ENCODE measurements at places on chromosomes 7 and 10. TPM values are rescaled to one million over a fixed set of nuclear protein-coding genes. Genes with fewer than 3 reads are reported as not detected.

DNA sequence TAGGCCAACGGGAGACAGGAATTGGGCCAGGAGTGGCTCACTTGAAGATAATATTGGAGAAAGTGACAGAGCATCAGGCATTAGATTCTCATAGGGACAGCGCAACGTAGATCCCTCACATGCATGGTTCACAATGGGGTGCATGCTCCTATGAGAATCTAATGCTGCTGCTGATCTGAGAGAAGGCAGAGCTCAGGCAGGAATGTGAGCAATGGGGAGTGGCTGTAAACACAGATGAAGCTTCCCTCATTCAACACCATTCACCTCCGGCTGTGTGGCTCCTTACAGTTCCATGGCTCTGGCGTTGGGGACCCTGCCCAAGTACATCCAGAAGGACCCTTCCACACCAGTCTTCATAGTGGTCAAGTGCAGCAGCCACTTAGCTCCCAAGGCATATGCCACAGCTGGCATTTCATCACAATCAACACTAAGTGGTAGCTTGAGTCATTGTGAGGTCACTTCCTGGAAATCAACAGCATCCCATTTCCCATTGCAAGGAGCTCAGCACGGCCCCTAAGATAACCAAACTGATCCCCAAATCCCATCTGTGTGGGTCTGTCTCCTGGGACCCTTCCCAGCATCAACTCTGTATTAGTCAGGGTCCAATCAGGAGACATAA lies 174.5 kb downstream of the TPST1 start:
- H3K4me1 ChIP-seq = no peaks in the 10 kb centered on the region
- H3K36me3 ChIP-seq = peaks cover 12% of the 10 kb centered on the region
- no peaks in the 10 kb centered on the region for H3K27me3 ChIP-seq

DNA sequence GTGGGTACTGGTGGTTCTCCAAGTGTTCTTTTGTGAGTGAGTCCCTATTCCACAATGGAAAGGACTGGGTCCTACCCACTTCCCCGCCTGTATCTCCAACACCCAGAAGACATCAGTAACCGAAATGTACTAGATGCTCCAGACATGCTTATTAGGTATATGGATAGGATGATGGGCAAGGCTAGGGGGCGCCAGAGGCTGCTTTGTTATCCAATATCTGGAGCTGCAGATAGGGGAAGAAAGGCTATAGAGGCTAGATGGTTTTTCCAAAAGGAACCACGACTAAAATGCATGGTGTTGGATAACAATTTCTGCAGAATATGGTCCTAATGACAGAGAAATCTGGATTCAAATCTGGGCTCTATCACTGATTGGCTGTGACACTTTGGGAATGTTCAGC lies 56.2 kb upstream of the TM9SF3 start:
- H3K4me3 ChIP-seq = no peak overlapping the region
- DNase-seq = peak; percentile 70
- no peaks in the 10 kb centered on the region for H3K4me1 ChIP-seq
- no peak overlapping the region for H3K27ac ChIP-seq
- no peaks in the 10 kb centered on the region for H3K36me3 ChIP-seq

GRCh38 chr7:155084021-155084420 lies 13.9 kb downstream of the HTR5A start:
- H3K27ac ChIP-seq = no peak overlapping the region
- no peaks in the 10 kb centered on the region for H3K36me3 ChIP-seq
- H3K27me3 ChIP-seq = no peaks in the 10 kb centered on the region
- no peaks in the 10 kb centered on the region for H3K4me1 ChIP-seq
- DNase-seq = no peak

- H3K27ac ChIP-seq = no peak overlapping the region
- no peaks in the 10 kb centered on the region for H3K27me3 ChIP-seq
- no peak overlapping the region for H3K4me3 ChIP-seq
- H3K36me3 ChIP-seq = no peaks in the 10 kb centered on the region
- DNase-seq = no peak
These were observed 539.4 kb downstream of the PARD3 start for GRCh38 chr10:34275626-34276130.

GRCh38 chr10:6721480-6721879 lies 141.4 kb upstream of the PRKCQ start:
- no peaks in the 10 kb centered on the region for H3K27me3 ChIP-seq
- H3K36me3 ChIP-seq = no peaks in the 10 kb centered on the region
- peaks cover 9% of the 10 kb centered on the region for H3K4me1 ChIP-seq
- no peak overlapping the region for H3K27ac ChIP-seq

- no peak overlapping the region for H3K27ac ChIP-seq
- no peaks in the 10 kb centered on the region for H3K27me3 ChIP-seq
- DNase-seq = no peak
- H3K4me1 ChIP-seq = peaks cover 45% of the 10 kb centered on the region
- no peak overlapping the region for H3K4me3 ChIP-seq
These were observed 23.7 kb upstream of the C10orf105 start for GRCh38 chr10:71743089-71743838.

GRCh38 chr7:128941946-128942526 lies 4.3 kb downstream of the IRF5 start:
- H3K36me3 ChIP-seq = no peaks in the 10 kb centered on the region
- DNase-seq = no peak
- H3K27me3 ChIP-seq = no peaks in the 10 kb centered on the region
- H3K27ac ChIP-seq = no peak overlapping the region

DNA sequence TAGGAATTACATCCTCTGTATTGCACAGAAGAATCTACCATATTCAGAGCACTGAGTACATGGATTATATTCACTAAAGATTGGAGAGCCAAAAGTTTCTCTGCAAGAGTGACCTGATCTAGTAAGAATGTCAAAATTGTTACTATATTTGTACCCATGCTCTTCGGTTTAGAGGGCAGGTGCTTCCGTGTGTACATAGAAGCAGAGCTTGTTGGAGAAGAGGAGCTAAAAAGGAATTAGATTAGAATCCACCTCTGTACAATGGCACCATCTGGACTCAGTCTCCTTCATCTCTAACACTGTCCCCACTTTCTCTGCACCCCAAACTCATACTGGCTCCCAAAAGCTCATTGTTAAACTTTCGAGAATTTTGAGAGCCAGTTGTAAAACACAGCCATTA lies 8.3 kb downstream of the CALD1 start:
- no peak for DNase-seq
- H3K4me3 ChIP-seq = peak overlapping the region; percentile 20
- H3K4me1 ChIP-seq = peaks cover 2% of the 10 kb centered on the region
- peak overlapping the region; percentile 55 for H3K27ac ChIP-seq

The CALHM1 gene
- total RNA-seq = not detected

The CTAGE6 gene
- not detected for total RNA-seq

DNA sequence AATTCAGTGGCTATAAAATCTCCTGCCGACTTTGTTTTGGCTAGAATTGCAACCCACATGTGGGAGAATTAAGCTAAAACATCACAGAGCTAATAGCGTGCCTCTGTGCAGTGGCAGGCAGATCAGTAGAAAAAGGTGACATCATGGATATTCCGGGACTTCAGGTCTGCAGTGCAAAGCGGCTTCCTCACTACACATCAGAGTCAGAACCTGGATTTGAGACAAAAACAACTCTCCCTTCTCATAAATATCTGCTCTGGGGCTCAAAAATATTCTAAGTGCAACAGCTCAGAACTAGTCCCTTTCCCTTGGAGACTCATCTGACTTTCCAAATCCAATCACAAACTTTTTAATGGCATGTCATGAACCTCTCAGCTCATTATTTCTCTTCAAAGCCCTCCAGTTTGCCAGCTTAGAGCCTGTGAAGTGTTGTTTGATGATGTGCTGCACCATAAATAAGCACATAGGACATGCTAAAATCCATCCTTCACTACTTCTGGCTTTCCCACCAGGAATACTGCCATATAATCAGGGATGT lies 337.1 kb downstream of the RNLS start:
- H3K4me1 ChIP-seq = peaks cover 55% of the 10 kb centered on the region
- H3K27me3 ChIP-seq = no peaks in the 10 kb centered on the region
- H3K4me3 ChIP-seq = peak overlapping the region; percentile 4
- DNase-seq = no peak

The ABCB4 gene
- total RNA-seq = 4.2 TPM

The PDE1C gene
- total RNA-seq = 35.7 TPM

- H3K27me3 ChIP-seq = no peaks in the 10 kb centered on the region
- no peaks in the 10 kb centered on the region for H3K36me3 ChIP-seq
- peak; percentile 79 for DNase-seq
- H3K4me1 ChIP-seq = no peaks in the 10 kb centered on the region
- H3K27ac ChIP-seq = no peak overlapping the region
These were observed 604.9 kb downstream of the LRMDA start for GRCh38 chr10:76036111-76036940.

DNA sequence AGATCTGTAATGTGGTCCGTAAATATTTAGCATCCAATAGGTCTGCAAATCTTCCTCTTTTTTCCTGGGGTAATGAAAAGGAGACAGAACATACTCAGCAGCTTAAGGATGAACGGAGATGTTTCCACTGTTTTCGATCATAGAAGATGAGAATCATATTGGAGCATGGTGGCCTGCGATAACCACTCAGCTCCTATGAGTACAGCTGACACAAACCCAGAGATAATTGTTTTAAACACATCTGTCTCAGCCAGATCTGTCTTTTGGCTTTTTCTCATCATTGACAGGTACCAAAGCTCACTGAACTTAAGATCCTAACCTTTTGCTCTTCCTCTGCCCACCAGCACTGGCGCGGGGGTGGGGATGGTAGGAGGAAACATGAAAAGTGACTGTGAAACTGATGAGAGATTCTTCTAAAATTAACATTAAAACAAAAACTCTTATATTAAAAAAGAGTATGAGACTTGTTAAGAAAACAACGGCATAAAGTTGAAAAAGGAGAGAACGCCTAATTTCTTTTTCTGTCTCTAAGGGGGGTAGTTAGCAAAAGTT lies 71.0 kb downstream of the SVOPL start:
- no peaks in the 10 kb centered on the region for H3K36me3 ChIP-seq
- H3K27ac ChIP-seq = no peak overlapping the region

GRCh38 chr10:66209025-66209424 lies 716.8 kb upstream of the LRRTM3 start:
- no peak overlapping the region for H3K4me3 ChIP-seq
- H3K27me3 ChIP-seq = no peaks in the 10 kb centered on the region
- H3K4me1 ChIP-seq = no peaks in the 10 kb centered on the region
- no peak overlapping the region for H3K27ac ChIP-seq
- DNase-seq = no peak

DNA sequence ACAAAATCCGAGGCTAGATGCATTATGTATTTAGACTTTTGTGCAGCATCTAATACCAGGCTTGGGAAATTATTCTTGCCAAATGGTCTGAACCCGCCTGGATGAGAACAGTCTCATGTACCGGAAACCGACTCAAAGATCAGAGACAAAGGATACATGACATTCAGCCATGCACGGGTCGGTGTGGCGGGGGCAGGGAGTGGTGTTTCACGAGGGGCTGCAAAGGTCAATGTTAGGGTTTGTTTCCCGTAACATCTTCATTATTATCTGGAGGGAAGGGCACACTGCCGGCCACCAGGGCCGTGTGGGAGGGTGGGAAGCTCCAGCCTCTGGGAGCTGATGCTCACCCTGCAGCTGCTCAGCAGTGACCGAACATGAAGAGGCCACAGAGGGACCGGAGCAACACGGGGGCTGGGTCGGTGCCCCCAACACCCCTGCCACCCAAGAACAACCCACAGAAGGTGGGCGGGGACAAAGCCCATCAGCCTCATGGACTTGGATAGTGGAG lies 23.1 kb downstream of the CNPY1 start:
- H3K4me3 ChIP-seq = no peak overlapping the region
- H3K36me3 ChIP-seq = no peaks in the 10 kb centered on the region
- DNase-seq = no peak
- H3K4me1 ChIP-seq = no peaks in the 10 kb centered on the region
- no peaks in the 10 kb centered on the region for H3K27me3 ChIP-seq

The C10orf105 gene
- not detected for total RNA-seq

The NUDT13 gene
- 0.90 TPM for total RNA-seq

DNA sequence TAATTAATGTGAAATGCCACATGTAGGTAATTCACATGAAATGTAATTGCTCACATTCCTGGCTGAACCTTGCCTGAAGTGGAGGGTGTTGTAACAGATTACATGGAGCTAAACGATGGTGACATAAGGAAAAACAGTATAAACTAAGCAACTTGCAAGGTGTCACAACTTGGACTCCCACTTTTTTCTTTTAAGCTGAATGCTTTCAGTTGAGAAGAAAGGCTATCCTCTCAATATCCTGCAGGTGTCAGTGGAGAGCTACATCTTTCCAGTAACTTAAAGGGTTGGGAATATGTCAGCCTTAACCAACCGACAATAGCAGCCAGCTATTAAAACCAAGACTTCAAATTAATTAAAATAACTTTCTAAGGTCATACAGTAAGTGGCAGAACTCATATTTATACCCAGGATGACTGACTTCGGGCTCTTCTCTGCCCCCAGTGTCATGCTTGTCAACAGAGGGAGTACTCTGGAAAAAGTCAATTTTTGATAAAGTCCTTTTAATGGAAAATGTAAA lies 33.7 kb downstream of the NRBF2 start:
- no peak overlapping the region for H3K4me3 ChIP-seq
- DNase-seq = no peak
- no peaks in the 10 kb centered on the region for H3K27me3 ChIP-seq
- no peaks in the 10 kb centered on the region for H3K4me1 ChIP-seq

The TAS2R3 gene
- total RNA-seq = not detected

The UBN2 gene
- total RNA-seq = 7.9 TPM

DNA sequence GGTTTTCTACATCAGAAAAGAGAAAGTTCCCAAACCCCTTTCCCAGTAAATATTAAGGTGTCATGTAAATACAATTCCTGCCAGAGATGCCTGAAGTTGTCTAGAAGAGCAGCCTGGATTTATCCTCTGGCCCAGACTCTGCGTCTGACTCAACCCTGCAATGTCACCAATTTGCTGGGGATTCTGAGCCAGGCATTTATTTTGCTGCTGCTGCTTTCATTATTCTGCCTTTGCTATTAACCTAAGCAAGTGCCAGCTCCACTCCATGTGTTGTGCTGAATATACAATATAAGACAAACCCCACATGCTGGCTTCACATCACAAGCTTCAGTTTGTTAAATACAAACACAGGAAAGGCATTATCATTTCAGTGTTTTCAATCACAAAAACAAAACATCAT lies 59.1 kb downstream of the ELAPOR2 start:
- DNase-seq = no peak
- H3K36me3 ChIP-seq = no peaks in the 10 kb centered on the region
- no peak overlapping the region for H3K4me3 ChIP-seq
- no peaks in the 10 kb centered on the region for H3K27me3 ChIP-seq

GRCh38 chr7:141928146-141928844 lies 12.1 kb downstream of the OR9A4 start:
- no peaks in the 10 kb centered on the region for H3K36me3 ChIP-seq
- no peak overlapping the region for H3K27ac ChIP-seq
- no peak for DNase-seq
- H3K27me3 ChIP-seq = no peaks in the 10 kb centered on the region
